Effector CD4-positive, alpha-beta T cell (primary cell): ENCODE measurements at places on chromosomes 4 and X.

- no peak for DNase-seq
These were observed 926.9 kb downstream of the FAT4 start for GRCh38 chr4:126241634-126242033.

- no peak for DNase-seq
These were observed 906 bp downstream of the DKK2 start for GRCh38 chr4:107034996-107035818.

DNA sequence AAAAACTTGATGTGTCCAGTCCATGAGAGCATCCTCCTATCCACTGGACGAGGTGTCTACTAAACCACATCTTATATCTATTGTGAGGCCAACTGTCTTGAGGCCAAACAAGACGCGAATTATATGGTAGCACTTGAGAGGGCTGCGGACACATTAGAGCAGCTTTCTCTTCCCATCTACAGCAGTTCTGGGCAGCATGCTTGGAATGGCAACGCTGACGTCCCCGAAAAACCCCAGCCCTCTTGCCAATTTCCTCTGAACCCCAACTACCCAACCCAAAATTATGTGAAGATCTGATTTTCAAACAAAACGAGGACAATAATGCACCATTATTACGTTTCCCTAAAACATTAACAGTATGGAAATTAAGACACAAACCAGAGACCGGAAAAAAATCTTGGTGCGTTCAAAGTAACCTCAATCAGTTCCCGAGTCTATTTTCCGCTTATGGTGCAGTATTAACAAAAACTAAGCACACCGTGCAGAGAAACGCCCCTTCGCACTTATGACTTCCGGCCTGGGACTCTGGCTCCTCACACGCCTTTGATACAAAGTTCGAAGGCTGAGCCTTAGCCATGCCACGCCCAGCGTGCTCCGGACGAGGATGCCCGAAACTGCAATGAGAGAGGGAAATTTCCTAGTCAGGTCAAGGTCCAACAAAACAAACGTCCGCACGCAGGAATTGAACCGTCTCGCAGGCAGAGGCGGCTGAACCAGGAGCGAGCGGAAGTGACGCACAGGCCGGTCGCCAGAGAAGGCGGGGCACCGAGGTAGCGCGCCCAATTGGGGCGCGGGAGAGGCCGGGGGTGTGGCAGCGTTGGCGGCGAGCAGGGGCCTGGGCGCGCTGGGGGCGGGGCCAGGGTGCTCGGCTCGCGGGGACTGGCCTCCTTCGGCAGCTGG lies 458 bp upstream of the AP1AR start:
- peak; percentile 94 for DNase-seq

- DNase-seq: no peak
These were observed 23.8 kb downstream of the CNOT6L start for GRCh38 chr4:77795326-77795725.
